ENCODE measurements at places on chromosomes 13 and 19. TPM values are rescaled to one million over a fixed set of nuclear protein-coding genes. Genes with fewer than 3 reads are reported as not detected.

DNA sequence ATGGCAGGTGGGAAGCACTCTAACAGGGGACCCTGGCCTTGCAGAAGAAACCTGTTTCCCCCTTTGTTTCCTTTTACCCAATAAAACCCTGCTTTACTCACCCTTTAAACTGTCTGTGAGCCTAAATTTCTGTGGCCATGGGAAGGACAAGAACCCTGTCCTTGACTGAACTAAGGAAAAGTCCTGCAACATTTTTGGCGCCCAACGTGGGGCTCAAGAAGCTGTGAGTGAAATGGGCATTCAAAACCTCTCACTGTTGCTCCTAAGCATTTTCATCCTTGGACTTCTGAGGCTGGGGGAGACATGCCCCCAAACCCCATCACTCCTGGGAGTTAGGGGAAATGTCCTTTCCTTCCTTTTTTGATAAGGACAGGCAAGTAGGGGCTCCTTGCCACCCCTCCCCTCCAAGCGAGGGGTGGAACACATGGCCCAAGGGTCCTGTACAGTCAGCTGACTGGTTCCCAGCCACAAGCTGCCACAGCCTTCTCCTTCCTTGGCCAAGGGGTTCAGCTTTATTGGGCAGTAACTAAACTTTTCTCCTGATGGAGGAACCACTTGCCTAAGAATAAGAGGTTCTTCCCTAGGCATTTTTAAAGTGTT, 381.6 kb downstream of the KLF5 start:
- no peak for DNase-seq

- DNase-seq, result no peak
Observed at GRCh38 chr13:75530549-75530961, 7.1 kb downstream of the COMMD6 start.

DNA sequence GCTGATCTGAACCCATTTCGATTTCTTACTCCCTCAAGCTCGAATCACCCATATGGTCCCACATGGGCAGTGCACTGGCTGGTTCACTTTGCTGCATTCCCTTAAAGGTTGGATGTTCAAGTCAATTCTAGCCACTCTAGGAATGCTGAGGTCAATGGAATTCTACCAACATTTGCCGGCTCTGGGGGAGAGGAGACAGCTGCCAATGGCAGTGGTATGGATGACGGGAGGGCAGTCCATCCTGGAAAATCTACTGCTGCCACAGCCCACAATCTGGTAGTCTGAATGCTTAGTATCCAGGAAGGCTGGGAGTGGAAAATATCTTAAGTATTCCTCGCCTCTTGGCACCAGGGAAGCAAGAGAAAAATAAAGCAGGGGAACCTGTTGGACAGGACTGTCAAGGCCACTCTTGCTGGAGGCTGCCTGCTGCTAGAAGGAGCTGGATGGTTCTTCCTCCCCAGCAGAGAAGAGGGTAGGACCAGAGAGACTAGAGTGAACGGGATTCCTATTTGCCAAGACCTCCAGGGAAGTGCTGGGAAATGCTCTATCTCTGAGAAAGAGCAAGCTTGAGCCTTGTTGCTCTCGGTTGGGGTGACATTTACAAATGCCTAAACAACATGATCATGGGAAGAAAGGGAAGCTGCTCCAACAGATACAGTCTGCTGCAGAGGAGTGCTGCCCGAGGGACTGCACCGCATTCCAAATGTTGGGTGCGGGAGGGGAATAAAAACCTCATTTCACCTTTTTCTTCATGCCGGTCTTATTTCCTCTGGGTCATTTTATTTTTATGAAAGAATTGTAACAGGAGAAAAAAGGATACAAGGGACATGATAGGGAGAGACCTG, 20.7 kb upstream of the HMGB1 start:
- no peak for DNase-seq

- no peak for DNase-seq
Observed at GRCh38 chr19:34225659-34226015, 28.7 kb upstream of the GARRE1 start.

DNA sequence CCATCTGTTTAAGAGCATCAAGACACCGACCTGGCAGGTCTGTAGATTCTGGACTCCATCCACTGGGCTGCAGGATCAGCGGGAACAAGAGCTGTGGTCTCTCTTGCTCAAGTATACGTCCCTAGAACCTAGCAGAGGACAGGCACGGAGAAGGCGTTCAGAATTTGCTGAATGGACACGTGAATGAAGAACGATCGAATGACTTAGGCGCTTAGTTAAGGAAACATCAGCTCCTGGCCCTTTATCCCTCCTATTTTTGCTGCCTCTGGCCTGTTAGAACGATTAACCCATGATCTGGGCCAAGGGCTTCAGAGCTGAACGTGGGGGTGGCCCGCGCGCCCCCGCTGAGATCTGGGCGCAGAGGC, 953 bp downstream of the DZIP1 start:
- DNase-seq, result no peak

GRCh38 chr19:16113727-16114126, 2.0 kb downstream of the RAB8A start:
- DNase-seq, result no peak

GRCh38 chr19:55691561-55692481, 16.8 kb downstream of the EPN1 start:
- DNase-seq, result no peak

DNA sequence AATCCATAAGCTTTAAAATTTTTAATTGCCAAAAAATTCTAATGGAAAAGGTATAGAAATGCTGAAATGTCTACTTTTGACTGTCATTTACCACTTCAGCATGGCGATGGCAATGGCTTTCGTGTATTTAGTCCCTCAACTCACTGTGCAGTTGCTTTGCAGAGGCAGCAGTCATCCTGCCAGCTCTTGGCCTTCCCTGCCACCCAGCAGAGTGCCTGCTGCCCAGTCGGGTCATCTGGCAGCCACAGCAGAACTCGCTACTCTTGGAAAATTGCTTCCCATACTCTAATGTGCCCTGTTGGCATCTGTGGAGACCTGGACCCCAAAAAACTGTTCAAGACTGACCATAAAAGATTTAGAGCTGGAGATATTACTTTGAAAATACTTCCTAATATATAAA, 383.2 kb downstream of the UQCRFS1 start:
- no peak for DNase-seq

DNA sequence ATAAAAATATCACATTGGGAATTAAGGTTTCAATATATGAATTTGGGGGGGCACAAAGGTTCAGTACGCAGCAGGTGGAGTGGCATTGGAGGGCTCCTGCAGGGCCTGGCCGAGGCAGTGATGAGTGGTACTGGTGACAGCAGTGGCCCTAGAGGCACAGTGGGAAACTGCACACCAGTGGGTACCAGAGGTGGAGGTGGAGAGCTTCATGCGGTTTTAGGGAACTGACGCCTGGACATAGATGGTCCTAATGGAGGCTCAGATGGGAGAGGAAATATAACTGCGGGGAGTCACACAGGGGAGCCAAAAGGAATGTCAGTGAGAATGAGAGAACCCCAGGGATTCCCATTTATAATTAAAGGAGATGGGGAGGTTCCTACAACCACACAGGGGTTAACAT, 156.2 kb downstream of the COG6 start:
- no peak for DNase-seq

- DNase-seq, result no peak
Observed at GRCh38 chr13:76175961-76176725, 540.0 kb downstream of the LMO7 start.

DNA sequence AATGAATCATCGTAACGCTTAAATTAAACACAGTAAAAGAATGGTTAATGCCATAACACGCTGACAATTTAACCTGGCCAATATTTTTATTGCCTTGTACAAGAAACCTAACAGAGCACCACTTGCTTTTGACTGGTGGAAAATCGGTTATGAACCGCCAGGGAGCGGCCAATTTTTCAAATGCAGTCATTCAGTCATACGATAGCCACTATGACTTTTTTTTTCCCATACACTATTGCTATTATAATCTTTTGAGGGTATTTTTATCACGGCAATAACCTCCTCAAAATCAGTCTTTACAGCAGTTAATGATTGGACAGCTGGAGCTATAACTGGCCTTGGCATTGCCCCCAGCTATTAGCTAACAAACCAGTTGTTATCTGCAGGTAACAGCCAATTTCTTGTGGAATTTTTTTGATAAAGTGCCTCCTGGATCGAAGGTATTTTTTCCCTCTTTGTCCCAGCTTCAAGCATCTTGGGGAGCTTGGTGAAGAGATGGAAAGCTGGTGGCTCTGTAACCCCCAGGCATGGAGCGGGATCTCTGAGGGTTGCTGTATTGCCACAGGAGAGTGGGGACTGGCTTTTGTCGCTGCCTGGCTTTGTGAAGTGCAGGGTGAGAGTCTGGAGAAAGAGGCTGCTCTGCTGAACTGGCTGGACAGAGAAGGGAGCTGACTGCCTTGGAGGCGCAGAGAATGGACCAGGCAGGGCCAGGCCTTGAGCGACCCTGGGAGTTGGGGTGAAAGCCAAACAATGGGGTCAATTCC, 198.4 kb upstream of the ZNF536 start:
- no peak for DNase-seq

PLK5 gene
- polyA plus RNA-seq, result not detected

LPAR2 gene
- polyA plus RNA-seq, result 16.5 TPM

PLIN4 gene
- polyA plus RNA-seq, result 0.08 TPM

Data from naive thymus-derived CD4-positive, alpha-beta T cell (primary cell).